T-helper 17 cell (primary cell): ENCODE measurements at places on chromosomes 1 and 21. TPM values are rescaled to one million over a fixed set of nuclear protein-coding genes. Genes with fewer than 3 reads are reported as not detected.

The LAX1 gene
- 21.7 TPM for total RNA-seq

The PTGFRN gene
- 0.94 TPM for total RNA-seq

The LYPD8 gene
- not detected for total RNA-seq

The CASQ2 gene
- total RNA-seq = not detected

The THEMIS2 gene
- 33.6 TPM for total RNA-seq

The MATN1 gene
- total RNA-seq = 2.1 TPM

The KPRP gene
- total RNA-seq = not detected

The PYHIN1 gene
- total RNA-seq = 48.1 TPM

The ANGPTL3 gene
- total RNA-seq = not detected

The NOS1AP gene
- total RNA-seq = not detected

The CACHD1 gene
- 0.05 TPM for total RNA-seq

The SEMA4A gene
- 58.1 TPM for total RNA-seq

The LAPTM5 gene
- total RNA-seq = 563 TPM

The KIRREL1 gene
- total RNA-seq = not detected

The COPA gene
- total RNA-seq = 122 TPM

The CLEC20A gene
- not detected for total RNA-seq

The KCNJ9 gene
- not detected for total RNA-seq

The PDPN gene
- not detected for total RNA-seq

The GJB5 gene
- total RNA-seq = not detected

The CELA3B gene
- not detected for total RNA-seq

The C1QB gene
- not detected for total RNA-seq

The LHX8 gene
- total RNA-seq = not detected

The WNT9A gene
- 0.18 TPM for total RNA-seq

The TFF2 gene
- total RNA-seq = not detected

The WNT3A gene
- not detected for total RNA-seq

The MAP10 gene
- 1.8 TPM for total RNA-seq

The PSMB4 gene
- 283 TPM for total RNA-seq

The TRIM58 gene
- 44.2 TPM for total RNA-seq

The CD244 gene
- total RNA-seq = 1.4 TPM

The CYP4Z1 gene
- not detected for total RNA-seq

The PTPRF gene
- 0.52 TPM for total RNA-seq

The FABP3 gene
- not detected for total RNA-seq

The PDE4B gene
- 114 TPM for total RNA-seq

The RCC1 gene
- total RNA-seq = 10.7 TPM

The GRIK1 gene
- total RNA-seq = not detected

The ARHGAP29 gene
- not detected for total RNA-seq

The SH3GLB1 gene
- 61.5 TPM for total RNA-seq

The RGL1 gene
- 1.4 TPM for total RNA-seq

The UTS2 gene
- 2.2 TPM for total RNA-seq

The REN gene
- not detected for total RNA-seq

The EXOSC10 gene
- 82.7 TPM for total RNA-seq

The ATP1A2 gene
- total RNA-seq = not detected
